ENCODE measurements at places on chromosomes 7 and 10.

DNA sequence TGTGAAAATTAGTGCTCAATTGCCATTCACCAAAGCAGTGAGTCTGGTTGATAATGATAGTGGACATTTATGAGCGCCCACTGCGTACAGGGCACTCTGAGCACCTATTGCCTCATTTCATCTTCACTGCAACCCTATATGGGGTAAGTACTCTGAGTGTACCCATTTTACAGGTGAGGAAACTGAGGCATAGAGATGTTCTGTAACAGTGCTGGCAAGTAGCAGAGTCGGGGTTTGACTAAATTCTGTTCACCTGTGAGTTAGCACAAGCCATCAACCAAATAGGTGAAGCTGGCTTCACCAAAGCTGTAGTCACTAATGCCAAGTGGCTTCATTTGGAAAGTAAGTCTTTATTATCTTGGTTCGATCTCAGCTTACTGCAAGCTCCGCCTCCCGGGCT lies 135.8 kb downstream of the SPAG6 start:
- no peak for DNase-seq

GRCh38 chr7:92748495-92748894 lies 87.9 kb downstream of the CDK6 start:
- no peak for DNase-seq

DNA sequence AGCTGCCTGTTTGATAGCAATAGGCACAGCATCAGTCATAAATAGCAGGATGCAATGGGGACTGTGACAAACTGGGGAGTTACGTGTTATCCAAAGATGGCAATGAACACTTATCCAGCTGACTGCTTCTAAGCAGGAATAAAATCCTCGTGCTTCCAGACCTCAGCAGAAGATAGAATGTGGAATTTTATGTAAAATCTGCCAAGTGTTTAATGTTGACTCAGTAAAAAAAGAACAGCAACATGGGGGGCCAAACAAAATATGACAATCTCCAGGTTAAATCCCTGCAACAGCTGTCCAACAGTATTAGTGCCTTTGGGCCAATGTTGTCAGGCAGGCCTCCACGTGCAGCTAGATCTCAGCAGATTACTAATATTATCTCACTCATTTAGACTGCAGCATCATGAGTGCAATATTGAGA lies 127.3 kb downstream of the SEMA3C start:
- no peak for DNase-seq

DNA sequence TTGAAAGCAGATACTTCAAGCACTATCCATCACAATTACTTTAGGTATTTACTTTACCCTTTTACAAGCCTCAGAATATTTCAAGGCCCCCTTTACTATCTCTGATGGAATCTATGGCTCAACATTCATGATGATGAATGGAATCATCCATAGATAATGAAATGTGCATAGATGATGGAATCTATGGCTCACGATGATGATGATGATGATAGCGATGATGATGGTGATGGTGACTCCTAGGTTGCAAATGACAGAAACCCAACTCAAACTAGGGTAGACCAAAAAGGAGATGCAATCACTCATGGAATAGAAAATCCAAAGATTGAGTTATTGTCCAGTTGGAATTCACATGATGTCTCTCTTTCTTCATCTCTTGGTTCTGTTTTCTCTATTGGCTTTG lies 55.7 kb downstream of the NEBL start:
- DNase-seq: no peak

GRCh38 chr7:78587443-78588044 lies 789.0 kb downstream of the PHTF2 start:
- peak; percentile 56 for DNase-seq

GRCh38 chr7:106071356-106071998 lies 40.6 kb downstream of the SYPL1 start:
- DNase-seq: no peak

GRCh38 chr7:121515630-121516401 lies 119.7 kb upstream of the FAM3C start:
- DNase-seq: no peak

GRCh38 chr10:68046642-68047041 lies 28.4 kb downstream of the HERC4 start:
- no peak for DNase-seq

GRCh38 chr10:43255634-43256431 lies 11.0 kb downstream of the RASGEF1A start:
- peak; percentile 34 for DNase-seq

- no peak for DNase-seq
Measured at GRCh38 chr10:30683496-30683895, 53.9 kb upstream of the LYZL2 start.

DNA sequence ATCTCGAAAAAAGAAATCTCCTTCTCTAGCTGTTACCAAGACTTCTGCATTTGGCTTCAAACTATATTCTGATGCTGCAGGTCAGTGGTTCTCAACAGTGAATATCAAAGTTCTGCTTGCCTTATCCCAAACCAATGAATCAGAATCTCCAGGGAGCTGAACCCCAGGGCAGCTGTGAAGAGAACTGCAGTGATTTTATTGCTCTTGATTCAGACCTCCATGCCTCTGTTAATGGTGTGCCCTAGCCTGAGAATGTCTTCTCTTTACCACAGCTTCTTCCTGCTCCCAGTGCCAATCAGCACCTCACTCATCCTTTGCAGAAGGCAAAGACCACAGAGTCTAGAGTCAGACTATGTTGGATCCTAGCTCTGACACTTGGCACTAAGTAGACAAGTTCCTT lies 46.2 kb upstream of the MRLN start:
- DNase-seq: no peak

- no peak for DNase-seq
Measured at GRCh38 chr10:127418536-127419168, 130.5 kb upstream of the NPS start.

- DNase-seq: no peak
Measured at GRCh38 chr10:51590818-51591217, 108.6 kb downstream of the CSTF2T start.

Measured in RKO (cell line).